ENCODE measurements at places on chromosomes 6 and 20. TPM values are rescaled to one million over a fixed set of nuclear protein-coding genes. Genes with fewer than 3 reads are reported as not detected.

Gene POPDC3
- 0.92 TPM for total RNA-seq

Gene KHDC1
- 2.0 TPM for total RNA-seq

Gene ERVFRD-1
- not detected for total RNA-seq

Gene PLA2G7
- 0.13 TPM for total RNA-seq

Gene KIF25
- total RNA-seq = not detected

Gene OR12D3
- total RNA-seq = not detected

Gene RAMACL
- 2.1 TPM for total RNA-seq

Gene OR2H2
- not detected for total RNA-seq

Gene RNF5
- total RNA-seq = 22.2 TPM

Gene NOTCH4
- total RNA-seq = 2.2 TPM

Gene PPP1R3D
- total RNA-seq = 4.0 TPM

Gene ACTL10
- 2.6 TPM for total RNA-seq

Gene GCNT2
- 4.0 TPM for total RNA-seq

Gene PDYN
- total RNA-seq = not detected

Gene CTAGE9
- not detected for total RNA-seq

Gene TFAP2D
- 0.26 TPM for total RNA-seq

Gene CCN6
- total RNA-seq = not detected

Gene SYCP2
- 0.99 TPM for total RNA-seq

Gene NFATC2
- 0.26 TPM for total RNA-seq

Gene LAMA2
- total RNA-seq = 109 TPM

Measured in aortic smooth muscle cell (primary cell).